ENCODE measurements at places on chromosomes 1 and 21.

DNA sequence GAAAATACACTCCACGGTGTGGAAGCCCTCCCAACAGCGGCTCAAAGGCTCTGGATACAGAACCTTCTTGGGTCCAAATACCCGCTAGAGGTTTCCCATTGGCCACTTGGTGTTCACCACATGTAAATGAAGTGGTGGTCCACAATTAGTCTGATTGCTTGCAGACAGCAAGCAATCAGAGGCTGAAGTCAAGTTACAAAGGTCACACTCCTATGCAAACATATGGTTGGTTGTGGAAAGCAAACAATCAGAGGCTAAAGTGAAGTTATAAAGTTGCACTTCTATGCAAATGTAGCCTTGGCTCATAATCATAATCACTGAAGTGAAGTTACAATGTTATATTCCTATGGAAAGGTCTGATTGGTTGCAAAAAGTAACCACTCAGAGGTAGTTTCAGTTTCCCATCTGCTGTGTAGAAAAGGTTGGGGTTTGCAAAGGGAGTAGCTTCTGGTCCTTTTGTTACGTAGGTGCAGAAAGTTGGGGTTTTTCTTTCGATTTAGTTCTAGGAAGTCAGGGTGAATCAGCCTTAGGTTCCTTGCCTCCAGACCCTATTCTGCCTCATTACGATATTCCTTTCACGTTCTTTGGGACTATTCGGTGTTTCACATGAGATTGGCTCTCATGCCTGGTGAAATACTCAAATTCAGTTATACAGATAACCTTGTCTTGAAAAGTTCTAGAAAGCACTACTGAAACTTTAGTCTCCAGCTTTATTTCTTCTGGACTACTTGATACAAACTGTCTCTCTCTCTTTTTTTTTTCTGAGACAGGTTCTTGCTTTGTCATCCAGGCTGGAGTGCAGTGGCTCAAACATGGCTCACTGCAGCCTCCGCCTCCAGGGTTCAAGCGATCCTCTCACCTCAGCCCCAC is 36.7 kb upstream of the MTF2 start:
- DNase-seq, result peak; percentile 28

DNA sequence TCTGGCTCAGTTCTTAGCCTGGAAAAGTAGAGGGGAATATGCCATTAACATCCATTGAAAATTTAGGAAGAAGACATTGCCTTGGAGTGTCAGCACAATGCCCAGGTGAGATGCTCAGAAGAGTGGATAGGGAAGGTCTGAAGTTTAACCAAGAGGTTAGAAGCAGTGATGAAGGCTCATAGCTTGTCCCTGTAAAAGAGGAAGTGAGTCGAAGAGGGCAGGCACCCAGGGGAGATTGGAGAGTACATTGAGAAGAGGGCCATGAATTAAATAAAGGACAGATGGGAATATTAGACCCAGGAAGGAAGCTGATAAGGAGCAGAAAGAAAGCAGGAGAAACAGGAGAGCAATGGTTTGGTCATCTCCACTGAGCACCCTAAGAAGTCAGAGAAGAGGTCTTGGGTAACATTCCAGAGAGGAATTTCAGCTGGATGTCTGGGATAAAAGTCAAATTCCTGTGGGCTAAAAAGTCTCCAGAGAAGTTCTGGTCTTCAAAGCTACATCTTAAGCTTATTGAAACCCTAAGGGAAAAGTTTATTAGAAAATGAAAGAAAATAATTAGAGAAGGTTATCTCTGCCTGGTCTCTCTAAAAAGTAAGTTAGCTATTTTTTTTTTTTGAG is 17.3 kb downstream of the C8B start:
- no peak for DNase-seq

DNA sequence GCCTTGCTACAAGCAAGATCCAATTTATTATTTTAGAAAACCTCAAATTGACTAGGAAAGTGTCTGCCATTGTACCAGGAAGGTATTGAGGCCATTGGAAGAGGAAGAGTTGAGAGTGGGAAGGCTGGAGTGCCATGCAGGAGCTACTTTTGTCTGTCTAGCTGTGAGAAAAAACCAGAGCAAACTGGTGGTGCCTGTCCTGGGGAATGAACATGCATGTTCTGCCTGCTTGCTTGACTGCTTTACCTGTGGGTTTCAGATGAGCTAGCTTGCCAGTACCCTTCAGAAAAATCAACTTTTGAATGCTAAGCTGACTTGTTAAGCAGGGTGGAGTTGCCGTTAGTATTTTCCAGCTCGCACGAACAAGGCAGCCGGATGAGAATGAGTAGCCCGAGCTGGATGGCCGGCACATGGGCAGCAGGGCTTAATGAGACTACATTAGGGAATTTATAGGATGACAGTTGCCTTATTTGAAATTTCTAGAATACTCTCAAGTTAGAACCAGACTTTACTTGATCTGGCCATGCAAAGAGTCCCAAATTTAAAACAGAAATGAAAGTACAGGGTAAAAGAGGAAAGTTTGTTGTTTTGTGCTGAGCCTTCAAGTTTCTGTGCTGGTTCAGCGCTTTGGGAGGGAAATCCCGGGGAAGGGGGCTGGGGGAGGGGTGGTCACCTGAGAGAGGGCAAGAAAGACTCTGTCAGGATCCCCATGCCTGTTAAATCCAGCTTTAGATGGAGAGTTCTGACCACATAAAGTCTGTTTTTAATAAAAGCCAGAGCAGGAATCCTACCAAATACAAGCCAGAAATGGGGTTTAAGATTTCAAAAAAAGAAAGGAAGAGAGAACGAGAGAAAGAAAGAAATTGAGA is 29.6 kb upstream of the C1orf105 start:
- DNase-seq, result no peak

DNA sequence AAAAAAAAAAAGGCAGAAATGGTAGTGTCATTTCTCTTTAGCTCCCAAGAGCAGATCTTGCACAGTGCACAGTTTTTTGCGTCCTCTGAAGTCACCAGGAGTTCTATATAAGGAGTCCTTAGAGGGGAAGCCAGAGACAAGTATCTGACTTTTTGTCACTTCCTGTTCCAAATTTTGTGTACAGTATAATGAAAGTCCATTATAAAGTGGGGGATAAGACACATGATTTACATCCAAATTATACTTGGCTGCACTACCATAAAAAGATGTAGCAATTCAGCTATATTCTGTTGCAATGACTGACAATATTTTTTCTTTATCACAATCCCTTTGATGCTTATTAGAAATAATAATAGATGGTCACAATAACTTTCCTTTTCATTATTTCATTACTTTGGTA is 1276.9 kb upstream of the ADGRL2 start:
- no peak for DNase-seq

DNA sequence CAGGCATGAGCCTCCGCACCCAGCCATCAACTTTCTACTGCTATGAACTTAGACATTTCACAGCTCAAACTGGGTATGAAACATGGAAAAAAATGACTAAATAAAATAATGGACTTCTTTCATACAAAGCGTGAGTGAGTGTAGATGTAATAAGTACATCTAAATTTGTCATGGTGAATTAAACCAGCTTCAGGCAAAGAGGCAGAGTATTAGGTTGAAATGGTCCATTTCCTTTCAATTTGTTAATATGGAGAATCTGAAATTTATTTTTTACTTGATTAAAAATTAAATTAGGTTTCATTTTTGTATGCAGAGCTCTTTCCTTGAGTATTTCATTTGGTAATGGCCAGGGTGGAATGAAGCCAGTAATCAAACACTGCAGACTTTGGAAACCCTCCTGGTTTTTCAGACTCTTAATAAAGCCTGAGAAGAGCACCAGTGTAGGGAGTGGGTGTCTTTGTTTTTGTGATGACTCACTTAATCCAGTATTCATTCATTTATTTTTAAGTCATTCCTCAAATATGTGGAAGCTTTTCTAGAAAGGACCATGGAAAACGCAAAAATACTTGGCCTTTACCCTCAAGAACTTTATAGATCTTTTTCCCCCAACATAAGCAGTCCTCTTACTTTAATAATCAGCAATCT is 49.2 kb downstream of the ALG14 start:
- DNase-seq, result no peak

DNA sequence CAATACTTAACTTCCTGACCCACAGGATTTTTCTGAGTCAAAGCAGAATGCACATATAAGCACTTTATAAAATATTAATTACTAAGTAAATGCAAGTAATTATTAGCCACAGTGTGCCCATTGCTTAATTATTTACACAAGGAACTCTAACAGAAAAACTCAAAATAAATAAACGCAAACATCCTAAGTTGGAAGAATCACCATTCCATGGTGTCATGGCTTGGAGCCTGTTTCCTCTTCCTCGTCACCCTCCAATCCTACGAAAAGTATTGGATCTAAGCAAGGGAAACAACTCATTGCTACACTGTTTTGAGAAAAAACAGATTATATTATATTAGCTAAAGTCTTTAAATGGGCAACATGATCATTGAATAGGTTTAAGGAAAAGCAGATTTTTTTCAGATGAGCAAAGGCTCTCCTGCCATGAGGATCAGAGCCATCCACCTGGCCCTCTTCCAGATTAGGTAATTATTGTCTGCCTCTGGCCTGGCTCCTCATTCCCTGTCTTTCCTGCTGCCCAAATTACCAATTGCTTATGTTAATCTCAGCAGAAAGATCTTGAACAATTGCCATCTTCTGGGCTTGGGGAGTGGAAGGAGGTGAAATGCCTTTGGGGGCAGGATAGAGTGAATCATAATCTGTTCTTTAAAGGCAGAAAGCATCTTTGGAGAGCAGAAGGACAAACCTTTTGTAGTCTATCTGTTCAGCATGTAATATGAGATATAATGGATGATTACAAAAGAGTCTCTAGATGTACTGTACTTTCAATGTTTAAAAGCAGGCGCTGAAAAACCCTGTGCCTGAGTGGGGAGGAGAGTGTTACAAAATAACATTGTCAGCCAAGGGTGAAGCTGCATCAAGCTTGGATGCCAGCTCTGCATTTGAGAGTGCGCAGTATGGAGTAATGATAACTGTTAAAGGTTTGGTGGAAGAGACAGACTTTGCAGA is 121.2 kb downstream of the DUSP10 start:
- DNase-seq, result no peak

DNA sequence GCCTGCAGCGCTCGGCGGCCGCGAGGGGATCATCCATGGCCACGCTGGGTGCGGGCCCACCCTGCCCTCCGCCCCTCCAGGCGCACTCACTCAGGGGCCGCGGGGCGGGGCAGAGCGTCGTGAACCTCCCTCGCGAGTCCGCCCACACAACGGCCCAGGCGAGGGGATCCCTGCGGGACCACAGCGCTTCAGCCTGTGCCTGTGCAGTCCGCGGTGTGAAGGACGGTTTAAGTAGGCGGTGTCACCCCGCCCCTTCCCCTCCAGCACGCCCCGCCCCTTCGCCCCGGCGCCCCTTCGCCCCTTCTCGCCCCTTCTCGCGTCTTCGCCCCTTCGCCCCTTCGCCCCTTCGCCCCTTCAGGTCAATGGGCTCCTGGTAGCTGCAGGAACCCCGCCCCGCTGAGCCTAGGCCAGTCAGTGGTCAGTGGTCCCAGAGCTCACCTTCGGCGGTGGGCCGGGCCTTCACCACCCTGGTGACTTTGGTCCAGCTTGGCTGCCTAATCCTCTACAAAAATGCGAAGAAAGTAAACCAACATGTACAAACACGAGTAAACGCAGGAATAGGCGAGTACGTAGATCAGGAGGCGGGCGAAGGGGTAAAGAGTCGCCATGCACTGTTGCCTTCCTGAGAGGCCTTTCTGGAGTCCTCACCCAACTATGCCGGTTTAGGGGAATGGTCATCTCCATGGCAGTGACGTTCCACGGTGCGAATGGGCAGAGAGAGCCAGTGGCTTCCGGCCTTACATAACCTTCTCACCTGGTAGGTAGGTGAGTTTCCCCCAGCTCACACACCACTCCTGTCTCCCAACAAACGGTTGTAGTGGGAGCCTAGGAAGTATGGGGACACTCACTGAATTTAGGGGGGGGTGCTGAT is 19.6 kb upstream of the DMRTB1 start:
- no peak for DNase-seq

DNA sequence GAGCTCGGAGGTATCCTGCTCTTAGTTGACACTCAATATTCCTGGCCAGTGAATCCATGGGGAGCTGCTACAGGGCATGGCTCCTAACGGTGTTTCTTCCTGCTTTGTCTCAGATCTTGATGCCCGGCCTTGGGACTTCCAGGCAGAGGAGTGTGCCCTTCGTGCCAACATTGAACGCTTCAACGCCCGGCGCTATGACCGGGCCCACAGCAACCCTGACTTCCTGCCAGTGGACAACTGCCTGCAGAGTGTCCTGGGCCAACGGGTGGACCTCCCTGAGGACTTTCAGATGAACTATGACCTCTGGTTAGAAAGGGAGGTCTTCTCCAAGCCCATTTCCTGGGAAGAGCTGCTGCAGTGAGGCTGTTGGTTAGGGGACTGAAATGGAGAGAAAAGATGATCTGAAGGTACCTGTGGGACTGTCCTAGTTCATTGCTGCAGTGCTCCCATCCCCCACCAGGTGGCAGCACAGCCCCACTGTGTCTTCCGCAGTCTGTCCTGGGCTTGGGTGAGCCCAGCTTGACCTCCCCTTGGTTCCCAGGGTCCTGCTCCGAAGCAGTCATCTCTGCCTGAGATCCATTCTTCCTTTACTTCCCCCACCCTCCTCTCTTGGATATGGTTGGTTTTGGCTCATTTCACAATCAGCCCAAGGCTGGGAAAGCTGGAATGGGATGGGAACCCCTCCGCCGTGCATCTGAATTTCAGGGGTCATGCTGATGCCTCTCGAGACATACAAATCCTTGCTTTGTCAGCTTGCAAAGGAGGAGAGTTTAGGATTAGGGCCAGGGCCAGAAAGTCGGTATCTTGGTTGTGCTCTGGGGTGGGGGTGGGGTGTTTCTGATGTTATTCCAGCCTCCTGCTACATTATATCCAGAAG is 16.7 kb downstream of the ALX3 start:
- peak; percentile 44 for DNase-seq

DNA sequence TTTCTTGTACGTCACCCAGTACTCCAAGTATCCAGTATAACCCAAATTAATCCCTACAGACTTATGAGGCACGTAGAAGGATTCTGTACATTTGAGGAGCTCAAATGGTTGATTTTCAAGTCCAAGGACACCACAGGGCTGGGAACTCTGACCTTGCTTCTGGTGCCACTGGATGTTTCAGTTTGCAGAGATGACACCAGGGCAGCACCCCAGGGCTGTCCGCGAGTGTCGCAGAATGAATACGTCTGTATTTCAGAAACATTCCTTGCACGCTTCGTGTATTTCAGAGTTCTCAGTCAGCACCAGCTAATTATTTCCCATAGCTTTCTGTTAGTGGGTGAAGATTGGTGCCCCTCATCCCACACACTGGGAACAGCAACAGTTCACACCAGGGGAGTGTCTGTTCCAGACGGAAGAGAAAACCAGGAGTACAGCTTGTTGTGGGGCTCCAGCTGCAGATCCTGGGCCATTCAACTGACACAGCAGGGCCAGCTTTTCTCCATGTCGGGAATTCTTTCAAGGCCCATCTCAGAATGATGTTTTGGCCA is 159.2 kb downstream of the RHOU start:
- no peak for DNase-seq

- DNase-seq, result no peak
These were observed 16.0 kb downstream of the LRRC3 start for GRCh38 chr21:44471341-44471740.

GRCh38 chr1:115411371-115412063 is 73.5 kb upstream of the NGF start:
- no peak for DNase-seq

- no peak for DNase-seq
These were observed 126.4 kb downstream of the TENT5C start for GRCh38 chr1:117732065-117732797.
